ENCODE measurements at places on chromosomes 2 and 18.
A peak's percentile ranks its signal among the peaks of the same experiment; 100 is the strongest.

DNA sequence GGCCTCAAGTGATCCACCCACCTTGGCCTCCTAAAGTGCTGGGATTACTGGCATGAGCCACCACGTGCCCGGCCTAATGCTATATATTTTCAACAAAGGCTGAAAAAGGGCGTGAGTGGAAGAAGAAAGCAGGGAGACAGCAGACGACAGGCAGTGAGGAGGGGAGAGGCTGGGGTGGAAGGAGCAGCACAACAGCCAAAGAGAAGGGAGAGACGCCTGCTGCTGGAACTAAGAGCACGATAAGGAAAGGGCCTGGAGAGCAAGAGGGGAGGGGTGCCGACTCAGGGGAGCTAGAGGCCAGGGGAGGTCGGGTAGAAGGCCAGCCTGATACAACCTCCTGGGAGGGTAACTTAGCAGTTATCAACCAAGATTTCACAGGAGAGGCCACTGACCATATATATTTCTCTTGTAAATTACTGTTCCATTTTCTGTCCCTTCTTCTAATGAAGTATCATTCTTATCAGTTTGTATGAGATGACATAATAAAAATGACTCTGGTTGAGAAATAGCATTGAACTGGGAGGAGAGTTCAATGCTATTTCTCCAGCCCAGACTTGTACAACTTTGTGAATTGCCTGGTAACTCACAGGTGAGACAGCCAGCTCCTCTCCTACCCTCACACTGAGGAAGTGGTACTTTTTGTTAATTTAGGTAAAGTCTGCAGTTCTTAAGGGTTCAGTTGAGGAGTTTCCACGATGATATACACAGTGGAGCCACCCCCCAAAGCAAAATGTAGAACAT, 5.8 kb upstream of the RNU4ATAC start:
- DNase-seq: no peak

- DNase-seq: no peak
These were observed 6.2 kb downstream of the ODC1 start for GRCh38 chr2:10441948-10442347.

DNA sequence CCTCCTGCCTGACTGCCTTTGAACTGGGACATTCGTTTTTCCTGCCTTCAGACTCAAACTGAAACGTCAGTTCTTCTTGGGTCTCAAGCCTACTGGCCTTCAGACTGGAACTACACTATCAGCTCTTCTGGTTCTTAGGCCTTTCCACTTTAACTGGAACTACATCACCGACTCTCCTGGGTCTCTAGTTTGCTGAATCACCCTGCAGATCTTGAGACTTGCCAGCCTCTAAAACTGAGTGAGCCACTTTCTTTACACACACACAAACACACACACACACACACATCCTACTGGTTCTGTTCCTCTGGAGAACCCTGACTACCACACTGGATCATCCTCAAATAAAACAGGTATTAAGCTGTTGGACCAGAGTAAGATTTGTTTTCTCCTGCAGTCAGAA, 46.7 kb upstream of the ATL2 start:
- DNase-seq: no peak

GRCh38 chr18:8412117-8412516, 197.1 kb upstream of the RAB12 start:
- no peak for DNase-seq

DNA sequence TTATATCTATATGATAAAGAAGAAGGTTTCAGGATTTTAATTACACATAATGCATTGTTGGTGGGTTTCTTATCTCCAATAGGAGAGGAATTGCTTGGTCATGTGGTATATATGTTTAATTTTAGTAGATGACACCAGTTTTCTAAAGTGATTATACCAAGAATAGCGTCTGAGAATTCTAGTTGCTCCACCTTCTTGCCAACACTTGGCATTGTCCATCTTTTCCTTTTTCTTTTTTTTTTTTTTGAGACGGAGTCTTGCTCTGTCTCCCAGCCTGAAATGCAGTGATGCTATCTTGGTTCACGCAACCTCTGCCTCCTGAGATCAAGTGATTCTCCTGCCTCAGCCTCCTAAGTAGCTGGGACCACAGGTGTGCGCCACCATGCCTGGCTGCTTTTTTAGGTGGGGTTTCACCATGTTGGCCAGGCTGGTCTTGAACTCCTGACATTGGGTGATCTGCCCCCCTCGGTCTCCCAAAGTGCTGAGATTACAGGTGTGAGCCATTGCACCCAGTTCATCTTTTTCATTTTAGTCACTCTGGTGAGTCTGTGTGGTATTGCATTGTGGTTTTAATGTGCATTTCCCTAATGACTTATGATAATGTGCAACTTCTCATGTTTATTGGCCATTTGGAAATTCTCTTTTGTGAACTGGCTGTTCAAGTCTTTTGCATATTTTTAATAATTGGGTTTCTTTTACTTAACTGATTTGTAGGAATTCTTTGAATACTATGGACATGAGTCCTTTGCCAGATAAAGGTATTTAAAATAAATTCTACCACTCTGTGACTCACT, 37.3 kb upstream of the ZNF512 start:
- DNase-seq: no peak

- DNase-seq: no peak
These were observed 48.2 kb upstream of the BIN1 start for GRCh38 chr2:127155028-127155581.

DNA sequence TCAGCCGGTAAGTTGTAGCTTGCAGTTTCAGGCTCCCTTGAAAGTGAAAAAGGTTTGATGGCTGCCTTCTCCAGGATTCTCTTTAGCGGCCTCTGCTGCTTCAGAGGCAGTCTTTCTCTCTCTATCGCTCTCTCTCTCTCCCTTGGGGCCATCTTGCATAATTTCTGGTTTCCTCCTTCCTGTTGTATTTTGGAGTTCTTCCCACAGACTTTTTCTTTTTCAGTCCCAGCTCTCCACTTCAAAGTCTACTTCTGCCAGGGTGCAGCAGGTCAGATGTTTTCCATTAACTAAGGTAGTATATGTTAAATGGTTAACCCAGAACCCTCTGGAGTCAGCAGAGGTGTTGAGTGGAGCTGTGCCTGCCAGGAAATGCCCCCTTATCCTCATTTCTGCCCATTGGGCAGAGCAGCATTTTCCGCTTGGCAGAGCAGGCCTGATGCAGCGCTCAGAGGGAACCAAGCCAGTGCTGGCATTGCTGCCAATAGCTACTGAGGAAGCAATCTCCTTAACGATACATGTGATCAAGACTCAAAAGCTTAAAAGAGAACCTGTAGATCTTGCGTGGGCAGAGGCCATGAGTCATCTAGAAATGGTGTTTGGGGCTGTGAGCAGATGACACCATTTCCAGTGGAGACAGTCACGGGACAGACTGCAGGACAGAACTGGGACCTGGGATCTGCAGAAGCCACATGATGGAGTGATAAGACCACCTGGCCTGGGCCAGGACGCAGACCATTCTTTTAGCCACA, 20.8 kb downstream of the DBI start:
- DNase-seq: no peak

- DNase-seq: no peak
These were observed 307.8 kb upstream of the CELF4 start for GRCh38 chr18:37873416-37873815.

DNA sequence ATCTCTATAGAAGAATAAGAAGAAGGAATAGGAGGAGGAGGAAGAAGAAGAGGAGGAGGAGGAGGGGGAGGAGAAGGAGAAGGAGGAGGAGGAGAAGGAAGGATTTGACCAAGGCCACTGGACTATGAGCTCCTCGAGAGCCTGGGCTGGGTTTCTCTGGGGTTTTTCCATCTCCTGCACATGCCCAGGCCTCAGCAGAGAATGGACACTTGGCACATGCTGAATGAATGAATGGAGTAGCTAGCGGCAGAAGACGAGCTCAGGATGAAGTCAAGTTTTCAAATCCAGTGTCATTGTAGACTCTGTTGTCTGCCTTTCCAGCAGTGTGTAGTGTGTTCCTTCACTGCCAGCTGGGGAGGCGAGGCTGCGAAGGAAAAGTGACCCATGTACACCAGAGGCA, 2.2 kb downstream of the MYO7B start:
- no peak for DNase-seq

- peak; percentile 55 for DNase-seq
These were observed 795 bp downstream of the METTL21A start for GRCh38 chr2:207624185-207625013.

GRCh38 chr18:42245137-42245536, 290.1 kb downstream of the PIK3C3 start:
- no peak for DNase-seq

GRCh38 chr2:230360028-230360427, 33.0 kb downstream of the SP140L start:
- no peak for DNase-seq

DNA sequence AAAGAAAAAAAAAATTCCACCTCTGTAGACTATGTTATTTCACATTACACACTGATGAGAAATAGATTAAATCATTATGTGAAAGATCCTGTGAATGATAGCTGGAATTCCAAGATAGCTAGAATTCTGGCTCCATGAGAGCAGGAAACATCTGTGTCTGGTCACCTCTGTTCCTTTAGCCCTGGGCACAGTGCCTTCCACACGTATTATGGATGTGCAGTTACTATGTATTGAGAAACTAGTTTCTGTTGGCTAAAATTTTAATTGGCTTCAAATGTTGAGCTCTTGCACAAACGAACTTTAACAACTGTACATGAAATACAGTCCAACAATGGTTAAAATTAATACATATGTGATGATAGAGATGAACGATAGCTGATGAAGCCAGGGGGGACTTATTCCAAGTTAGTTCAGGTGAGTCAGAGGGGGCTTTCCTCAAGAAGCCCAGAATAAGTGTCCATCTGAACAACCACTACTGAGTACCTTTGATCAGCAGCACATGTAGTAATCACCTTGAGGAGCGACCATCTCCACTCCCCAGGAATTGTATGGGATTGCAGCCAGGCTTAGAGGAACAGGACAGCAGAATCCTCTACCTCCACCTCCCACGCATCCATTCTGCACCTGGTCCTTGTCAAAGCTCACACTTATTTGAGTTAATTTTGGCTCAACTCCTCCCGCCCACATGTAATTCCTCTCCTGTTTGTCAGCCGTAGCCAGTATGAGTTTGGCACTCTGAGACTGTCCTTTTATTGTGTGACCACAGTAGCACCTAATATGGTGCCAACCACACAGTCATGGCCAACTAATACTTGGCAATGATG, 68.6 kb downstream of the NABP1 start:
- DNase-seq: no peak

GRCh38 chr2:240931319-240931949, 25.3 kb downstream of the CROCC2 start:
- DNase-seq: no peak

DNA sequence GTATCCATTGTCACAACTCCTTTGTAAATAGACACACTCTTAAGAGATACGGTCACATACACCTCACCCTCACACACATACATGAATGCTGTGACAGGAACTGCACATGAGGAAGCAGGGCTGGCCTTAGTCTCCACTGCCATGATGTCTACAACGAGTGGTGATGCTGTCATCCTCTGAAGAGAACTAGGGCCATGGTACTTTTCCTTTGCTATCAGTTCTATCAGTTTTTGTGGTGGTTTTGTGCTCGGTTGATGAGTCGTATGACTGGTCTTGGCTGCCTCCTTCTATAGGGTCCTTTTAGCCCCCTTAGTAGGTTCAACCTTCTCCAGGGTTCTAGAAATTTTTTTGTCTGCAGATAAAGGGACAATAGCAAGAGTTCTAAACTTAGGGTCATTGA, 66.0 kb downstream of the MYO3B start:
- no peak for DNase-seq

- no peak for DNase-seq
These were observed 179.1 kb downstream of the ETAA1 start for GRCh38 chr2:67576226-67576625.

GRCh38 chr2:32922501-32922900, 24.3 kb upstream of the LTBP1 start:
- DNase-seq: no peak

DNA sequence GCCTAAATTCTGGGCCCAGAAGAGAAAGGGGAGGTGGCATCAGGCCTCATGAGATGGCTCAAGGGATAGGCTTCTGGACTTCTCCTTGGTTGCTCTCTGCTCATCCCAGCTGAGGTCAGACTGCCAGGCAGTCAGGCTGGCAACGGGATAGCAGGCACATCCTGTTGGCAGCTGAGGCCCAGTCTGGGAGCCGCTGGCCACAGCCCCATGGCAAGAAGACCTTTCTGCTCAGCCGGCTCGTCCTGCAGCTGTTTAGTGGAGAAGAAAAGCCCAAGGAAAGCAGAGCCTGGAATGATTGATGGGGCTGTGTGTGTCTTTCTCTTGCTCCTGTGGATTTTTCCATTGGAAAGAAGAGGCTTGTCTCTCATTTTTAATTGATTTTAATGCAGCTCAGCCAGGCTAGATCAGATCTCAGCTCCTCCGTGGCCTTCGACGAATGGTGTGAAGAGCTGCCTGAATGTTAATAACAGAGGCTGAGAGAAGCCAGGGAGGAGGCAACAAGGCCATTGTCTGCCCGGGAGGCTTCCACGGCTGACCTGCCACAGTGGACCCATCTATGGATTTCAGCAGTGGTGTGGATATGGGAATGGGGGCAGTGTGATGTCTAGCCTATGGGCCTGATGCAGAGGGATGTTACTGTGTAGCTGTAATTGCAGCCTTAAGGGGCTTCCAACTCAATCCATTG, 99.5 kb downstream of the HS1BP3 start:
- DNase-seq: no peak

DNA sequence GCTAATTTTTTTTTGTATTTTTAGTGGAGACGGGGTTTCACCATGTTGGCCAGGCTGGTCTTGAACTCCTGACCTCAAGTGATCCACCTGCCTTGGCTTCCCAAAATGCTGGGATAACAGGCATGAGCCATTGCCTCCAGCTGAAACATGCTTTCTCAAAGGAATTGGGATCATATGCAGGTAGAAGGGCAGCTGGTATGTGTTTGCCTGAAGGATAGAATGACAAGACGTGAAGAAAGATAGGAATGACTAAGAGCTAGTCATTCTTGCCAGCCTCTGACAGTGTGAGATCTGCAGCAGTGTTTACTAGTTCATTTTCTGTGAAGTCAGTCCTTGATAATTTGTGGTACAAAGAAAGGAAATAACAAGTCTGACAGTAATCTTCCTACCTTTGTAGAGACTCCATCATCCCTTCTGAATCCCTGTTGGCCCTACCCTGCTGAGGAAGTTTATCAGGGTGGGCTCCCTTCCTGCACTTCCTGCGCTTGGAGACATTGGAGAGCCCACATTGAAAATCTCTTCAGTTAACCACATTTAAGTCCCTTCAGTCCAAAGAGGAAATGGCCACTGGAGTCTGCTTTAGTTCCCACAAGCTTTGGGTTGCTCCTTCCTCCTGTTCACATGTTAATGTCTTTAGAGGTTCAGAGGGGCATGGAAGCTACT, 14.7 kb downstream of the CFLAR start:
- DNase-seq: peak; percentile 94

- DNase-seq: no peak
These were observed 4.9 kb downstream of the ZNF513 start for GRCh38 chr2:27375513-27376099.
